G401 (cell line): ENCODE measurements at places on chromosomes 2 and 18.

DNA sequence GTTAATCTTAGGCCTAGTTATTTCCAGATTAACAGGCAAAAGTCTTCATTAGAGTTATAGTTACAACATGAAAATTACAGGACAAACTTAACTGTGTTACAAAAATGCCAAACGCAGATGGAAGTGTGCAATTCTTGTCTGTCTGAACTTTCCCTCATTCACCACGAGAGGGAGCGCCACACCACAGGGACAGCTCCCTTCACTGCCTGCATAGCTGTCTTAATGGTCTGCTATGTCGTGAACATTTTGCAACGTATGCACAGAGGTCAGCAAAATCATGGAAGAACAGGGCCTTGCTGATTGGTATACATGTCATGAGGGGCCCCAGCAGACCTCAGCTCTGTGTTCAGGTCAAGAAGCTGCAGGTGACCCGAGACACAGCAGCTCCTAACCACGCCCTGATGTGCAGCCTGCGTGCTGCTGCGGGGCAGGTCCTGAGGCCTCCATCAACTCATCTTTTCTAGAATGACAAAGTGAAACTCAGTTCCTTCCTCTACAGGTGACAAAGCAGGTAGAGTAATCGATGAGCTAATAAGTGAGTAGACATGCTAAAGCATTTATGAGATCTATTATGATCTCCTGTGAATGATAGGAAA lies 78.8 kb upstream of the ATP8B1 start:
- peak; percentile 88 for DNase-seq

GRCh38 chr2:134206031-134206430 lies 47.8 kb upstream of the MGAT5 start:
- DNase-seq = no peak

GRCh38 chr2:127586746-127587295 lies 51.3 kb downstream of the MYO7B start:
- DNase-seq = no peak

DNA sequence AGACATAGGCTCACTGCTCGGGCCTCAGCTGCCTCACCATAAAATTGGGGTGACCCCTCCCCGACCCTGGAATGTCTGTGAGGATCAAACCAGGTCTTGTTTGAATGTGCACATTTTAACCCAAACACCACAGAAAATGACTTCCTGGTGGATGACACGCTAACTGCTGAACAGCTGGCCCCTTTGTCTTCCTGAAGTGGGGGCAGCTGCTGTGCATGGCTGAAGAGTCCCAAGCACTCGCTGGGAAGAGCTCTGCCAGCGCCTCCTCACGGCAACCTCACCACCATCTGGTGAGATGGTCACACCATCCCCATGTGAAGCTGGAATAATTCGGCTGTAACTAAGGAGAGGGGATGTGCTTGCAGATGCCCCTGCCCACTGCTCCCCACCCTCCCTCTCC lies 34.0 kb downstream of the AQP12A start:
- DNase-seq = no peak

GRCh38 chr2:202944816-202945215 lies 32.7 kb downstream of the CARF start:
- DNase-seq = no peak

DNA sequence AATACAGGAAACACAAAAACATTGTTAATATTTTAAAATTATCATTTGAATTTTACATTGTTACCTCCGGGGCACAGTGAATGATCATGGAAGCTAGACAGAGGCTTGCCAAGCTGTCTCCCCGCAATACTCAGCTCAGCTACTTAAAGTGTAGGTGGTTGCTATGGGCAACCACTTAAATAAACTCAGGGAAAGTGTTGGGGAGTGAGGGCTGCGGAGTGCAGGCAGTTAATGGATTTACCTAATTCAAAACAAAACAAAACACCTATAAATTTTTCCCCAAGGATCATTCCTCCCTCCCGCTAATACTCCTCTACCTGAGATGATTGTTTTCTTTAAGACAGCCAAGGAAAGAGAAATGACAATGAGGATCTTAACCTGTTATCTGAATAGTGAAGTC lies 349.5 kb downstream of the TGIF1 start:
- DNase-seq = no peak

- no peak for DNase-seq
Measured at GRCh38 chr2:10316860-10317259, 14.2 kb downstream of the HPCAL1 start.

GRCh38 chr18:38940863-38941531 lies 1375.4 kb upstream of the CELF4 start:
- no peak for DNase-seq

DNA sequence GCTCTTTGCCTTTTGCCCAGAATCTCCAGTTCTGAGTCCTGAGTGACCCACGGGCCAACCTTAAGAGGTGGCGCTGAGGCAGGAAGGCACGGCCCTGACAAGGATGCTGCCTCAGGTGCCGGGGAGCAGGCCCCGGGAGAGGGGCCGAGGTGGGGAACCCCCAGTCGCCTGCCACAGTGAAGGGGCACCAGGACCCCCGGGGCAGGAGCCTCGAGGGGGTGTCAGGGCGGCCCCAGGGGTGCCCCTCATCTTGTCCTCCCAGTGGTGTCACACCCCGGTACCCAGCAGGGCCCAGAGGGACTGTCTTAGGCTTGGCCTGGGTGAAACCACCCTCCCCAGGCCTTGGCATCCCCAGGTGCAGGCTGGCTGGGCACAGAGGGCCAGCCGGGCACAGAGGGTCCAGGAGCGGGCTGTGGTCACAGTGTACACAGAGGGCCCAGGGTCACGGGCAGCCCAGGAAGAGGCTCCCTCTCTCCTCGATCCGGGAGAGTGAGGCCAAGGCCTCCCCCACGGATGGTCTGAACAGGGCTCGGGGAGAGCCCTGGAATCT lies 1.0 kb downstream of the PDCD1 start:
- DNase-seq = no peak

DNA sequence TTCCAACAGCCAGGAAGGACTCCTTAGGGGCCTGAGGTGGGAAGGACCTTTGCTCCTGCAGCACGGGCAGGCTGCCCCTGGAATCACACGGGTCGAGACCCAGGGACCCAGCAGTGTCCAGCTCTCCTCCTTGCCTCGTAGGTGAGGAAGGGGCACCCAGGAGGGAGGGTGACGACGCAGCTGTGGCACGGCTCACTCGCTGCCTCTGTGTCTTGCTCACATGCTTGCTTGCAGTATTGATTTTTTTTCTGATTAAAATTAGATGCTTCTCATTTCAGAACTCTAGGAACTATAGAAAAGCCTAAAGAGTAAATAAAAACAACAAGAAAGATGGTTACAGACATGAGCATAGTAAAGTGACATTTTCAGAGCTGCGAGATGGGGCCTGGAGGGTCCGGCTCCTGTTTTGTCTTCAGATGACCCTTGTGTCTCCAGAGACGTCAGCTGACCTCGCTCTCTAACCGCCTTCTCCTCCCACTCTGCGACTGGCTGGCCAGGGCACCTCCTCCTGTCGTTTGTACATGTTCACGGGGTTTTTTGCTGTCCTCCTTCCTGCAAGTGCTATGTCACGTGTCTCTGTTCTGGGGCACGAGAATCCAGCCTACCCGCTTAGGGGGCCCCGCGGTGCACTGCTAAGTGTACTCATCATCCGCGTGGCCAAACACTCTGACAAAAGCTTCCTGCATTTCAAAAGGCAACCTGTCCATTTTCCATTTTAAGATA lies 65.7 kb upstream of the ZNF236 start:
- DNase-seq = no peak

DNA sequence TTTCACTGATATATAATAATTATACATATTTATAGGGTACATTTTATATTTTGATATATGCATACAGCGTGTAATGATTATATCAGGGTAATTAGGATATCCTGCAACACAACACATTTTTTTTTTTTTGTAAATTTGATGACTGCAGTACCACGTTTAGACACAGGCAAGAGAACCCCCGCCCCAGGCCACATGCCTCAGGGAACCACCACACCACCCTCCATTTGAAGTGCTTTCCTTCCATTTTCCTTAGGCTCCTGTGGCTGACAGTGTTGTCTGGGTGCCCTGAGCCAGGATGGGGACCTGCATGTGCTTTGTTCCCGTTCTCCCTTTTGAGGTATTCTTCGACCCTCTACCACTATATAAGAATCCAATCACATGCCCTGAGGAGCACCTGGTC lies 161.6 kb upstream of the CTAGE1 start:
- DNase-seq = no peak

DNA sequence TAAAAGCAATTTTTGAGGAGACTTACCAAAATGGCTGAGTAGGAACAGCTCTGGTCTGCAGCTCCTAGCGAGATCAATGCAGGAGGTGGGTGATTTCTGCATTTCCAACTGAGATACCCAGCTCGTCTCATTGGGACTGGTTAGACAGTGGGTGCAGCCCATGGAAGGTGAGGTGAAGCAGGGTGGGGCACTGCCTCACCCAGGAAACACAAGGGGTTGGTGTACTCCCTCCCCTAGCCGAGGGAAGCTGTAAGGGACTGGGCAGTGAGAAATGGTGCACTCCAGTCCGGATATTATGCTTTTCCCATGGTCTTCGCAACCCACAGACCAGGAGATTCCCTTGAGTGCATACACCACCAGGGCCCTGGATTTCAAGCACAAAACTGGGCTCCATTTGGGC lies 419.0 kb downstream of the NUP35 start:
- no peak for DNase-seq

DNA sequence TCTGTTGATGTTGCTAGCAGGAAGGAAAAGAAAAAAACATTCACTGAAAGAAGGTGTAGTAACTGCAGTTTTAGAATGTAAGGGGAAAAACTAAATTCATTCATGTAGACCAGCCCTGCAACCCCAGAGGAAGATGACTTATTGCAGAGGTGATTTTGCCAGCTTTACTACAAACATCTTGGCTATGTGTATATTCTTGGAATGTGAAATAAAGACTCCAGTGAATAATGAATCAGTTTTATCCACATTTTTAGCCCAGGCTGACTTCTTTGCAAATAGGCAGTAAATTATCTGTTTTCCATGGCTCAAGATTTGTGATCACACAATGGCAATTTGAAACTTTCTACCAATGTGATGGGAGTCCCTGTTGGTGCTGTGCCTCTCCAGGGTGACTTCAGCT lies 206.1 kb upstream of the SETBP1 start:
- no peak for DNase-seq

GRCh38 chr2:44869761-44870160 lies 71.7 kb upstream of the SIX3 start:
- no peak for DNase-seq

- DNase-seq = no peak
Measured at GRCh38 chr18:7856733-7857132, 289.6 kb downstream of the PTPRM start.

GRCh38 chr18:2891526-2892431 lies 45.0 kb downstream of the EMILIN2 start:
- DNase-seq = no peak

- DNase-seq = no peak
Measured at GRCh38 chr2:98492441-98492840, 47.8 kb downstream of the INPP4A start.

DNA sequence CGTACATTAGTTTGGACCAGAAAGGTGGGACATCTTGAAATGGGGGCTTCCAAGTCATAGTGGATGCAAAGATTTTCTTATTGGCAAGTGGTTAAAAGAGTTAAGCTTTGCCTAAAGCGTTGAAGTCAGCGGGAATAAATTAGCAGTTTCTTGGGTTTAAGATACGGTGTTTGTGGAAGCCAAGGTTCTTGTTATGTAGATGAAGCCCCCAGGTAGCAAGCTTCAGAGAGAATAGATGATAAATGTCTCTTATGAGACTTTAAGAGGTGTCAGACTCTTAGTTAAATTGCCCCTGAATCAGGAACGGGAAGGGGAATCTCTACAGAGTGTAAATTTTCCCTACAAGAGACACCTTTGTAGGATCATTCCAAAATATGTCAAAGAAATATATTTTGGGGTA lies 10.9 kb upstream of the GLS start:
- no peak for DNase-seq

GRCh38 chr2:43455731-43456642 lies 139.9 kb downstream of the THADA start:
- DNase-seq = no peak

GRCh38 chr2:136168720-136169119 lies 50.8 kb upstream of the CXCR4 start:
- DNase-seq = no peak

DNA sequence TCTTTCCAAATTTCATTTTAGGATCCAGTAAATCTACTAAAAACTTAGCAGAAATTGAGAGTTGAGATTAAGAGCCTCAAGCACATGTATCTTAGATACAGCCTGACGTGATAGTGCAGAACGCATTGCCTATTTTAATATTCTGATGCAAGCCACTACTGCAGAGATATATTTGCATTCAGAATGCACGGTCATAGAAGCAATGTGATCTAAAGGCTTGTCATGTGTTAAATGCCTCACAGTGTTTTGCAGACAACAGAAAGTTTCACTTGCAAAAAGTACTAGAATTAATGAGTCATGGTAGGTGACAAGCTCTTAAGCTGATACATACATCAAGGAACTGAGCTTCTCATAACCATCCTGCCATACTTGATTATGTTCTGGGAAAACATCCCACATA lies 886.7 kb upstream of the CHAC2 start:
- DNase-seq = no peak

DNA sequence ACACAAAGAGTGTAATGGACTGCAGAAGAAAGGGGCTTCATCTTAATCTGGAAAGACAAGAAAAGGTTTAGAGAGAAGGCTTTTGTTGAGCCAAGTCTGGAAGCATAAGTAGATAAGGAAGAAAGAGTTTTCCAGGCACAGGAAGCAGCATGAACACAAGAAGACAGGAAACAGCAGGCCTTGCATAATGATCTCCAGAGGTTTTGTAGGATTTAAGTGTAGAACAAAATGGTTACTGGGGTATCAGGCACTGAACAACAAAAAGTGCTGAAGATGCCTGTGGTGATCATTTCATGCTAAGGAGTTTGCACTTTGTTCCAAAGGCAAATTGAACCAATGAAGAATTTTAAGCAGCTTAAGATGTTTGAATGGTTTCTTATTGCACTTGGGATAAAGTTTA lies 281.6 kb upstream of the TANK start:
- DNase-seq = no peak

GRCh38 chr2:216911886-216912285 lies 52.0 kb upstream of the TNP1 start:
- no peak for DNase-seq

- peak; percentile 51 for DNase-seq
Measured at GRCh38 chr18:40060562-40060961, 1894.5 kb upstream of the PIK3C3 start.

DNA sequence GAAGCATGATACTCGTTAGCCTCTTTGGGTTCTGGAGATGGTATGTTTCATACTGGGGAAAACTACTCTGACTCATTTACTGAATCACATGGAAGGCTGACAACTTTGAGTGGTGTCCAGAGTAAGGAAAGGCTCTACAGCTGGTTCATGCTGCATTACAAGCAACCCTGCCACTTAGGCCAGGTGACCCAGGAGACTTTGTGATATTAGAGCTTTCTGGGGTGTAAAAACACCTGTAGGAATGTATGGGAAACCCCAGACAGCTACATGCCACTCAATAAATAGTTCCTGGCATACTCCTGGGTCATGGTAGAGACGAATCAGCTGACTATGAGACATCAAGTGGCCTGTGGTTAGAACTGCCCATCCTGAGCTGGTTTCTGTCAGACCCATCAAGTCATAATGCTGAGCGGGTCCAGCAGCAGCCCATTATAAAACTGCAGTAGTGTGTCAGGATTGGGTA lies 21.3 kb upstream of the TCF7L1 start:
- DNase-seq = no peak

GRCh38 chr2:7432436-7432835 lies 515.2 kb downstream of the RNF144A start:
- DNase-seq = no peak

GRCh38 chr2:114222344-114222743 lies 220.1 kb upstream of the DPP10 start:
- DNase-seq = no peak
